Mesothelial cell of epicardium (in vitro differentiated cells): ENCODE measurements at places on chromosomes 5 and 9. TPM values are rescaled to one million over a fixed set of nuclear protein-coding genes. Genes with fewer than 3 reads are reported as not detected.

The FOXD4L3 gene
- 0.25 TPM in 2 of 3 replicates, not detected in the other for total RNA-seq

The BAAT gene
- 0.07 TPM in 2 of 3 replicates, not detected in the other for total RNA-seq

DNA sequence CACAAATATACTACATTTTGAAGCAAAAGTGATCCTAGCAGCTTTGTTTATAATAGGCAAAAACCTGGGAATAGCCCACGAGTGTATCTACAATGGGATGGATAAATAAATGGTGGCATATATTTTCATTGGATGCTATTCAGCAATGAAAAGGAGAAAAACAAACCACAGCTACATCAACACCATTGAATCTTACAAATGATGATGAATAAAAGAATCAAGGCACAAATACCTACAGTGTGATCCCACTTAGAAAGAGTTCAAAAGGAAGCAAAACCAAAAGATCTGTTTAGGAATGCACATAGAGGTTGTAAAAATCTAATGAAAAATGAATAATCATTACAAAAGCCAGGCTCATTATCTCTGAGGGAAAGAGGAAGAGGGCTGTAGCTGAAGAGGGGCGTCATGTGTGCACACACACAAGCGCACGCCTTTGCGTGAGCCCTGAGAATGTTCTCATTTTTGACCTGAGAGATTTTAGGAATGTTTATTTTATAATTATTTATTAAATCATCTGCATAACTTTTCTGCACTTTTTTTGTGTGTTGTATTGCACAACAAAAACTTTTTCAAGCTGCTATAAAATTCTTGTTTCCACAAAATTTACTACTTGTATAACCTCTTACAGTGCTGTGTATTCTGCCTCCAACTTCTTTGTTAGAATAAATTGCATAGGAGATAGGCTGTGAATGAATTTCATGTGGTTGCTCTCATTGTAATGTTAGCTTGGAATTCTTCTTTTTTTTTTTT is 5.9 kb upstream of the RHOBTB3 start:
- H3K36me3 ChIP-seq: no peaks in the 10 kb centered on the region
- no peak overlapping the region for H3K4me3 ChIP-seq
- peaks cover 89% of the 10 kb centered on the region for H3K4me1 ChIP-seq
- H3K27ac ChIP-seq: peak overlapping the region; percentile 93
- no peaks in the 10 kb centered on the region for H3K27me3 ChIP-seq

- no peak overlapping the region for H3K27ac ChIP-seq
- H3K27me3 ChIP-seq: peaks cover 3% of the 10 kb centered on the region
- H3K4me3 ChIP-seq: no peak overlapping the region
- H3K36me3 ChIP-seq: no peaks in the 10 kb centered on the region
- no peaks in the 10 kb centered on the region for H3K4me1 ChIP-seq
These were observed 40.8 kb downstream of the CSF2 start for GRCh38 chr5:132114150-132115121.

The TNFSF15 gene
- 11.7 to 12.2 TPM (median 12.2 TPM) in 3 replicates for total RNA-seq

GRCh38 chr9:117720555-117720954 is 16.4 kb downstream of the TLR4 start:
- H3K4me1 ChIP-seq: peaks cover 11% of the 10 kb centered on the region
- no peak for DNase-seq
- no peaks in the 10 kb centered on the region for H3K36me3 ChIP-seq
- H3K4me3 ChIP-seq: no peak overlapping the region

GRCh38 chr5:134000091-134000511 is 4.7 kb downstream of the VDAC1 start:
- H3K4me1 ChIP-seq: peaks cover 26% of the 10 kb centered on the region
- no peak for DNase-seq
- no peaks in the 10 kb centered on the region for H3K36me3 ChIP-seq

The FCN1 gene
- not detected in 3 replicates for total RNA-seq

The JADE2 gene
- total RNA-seq: 24.7 to 26.4 TPM (median 25.2 TPM) in 3 replicates

DNA sequence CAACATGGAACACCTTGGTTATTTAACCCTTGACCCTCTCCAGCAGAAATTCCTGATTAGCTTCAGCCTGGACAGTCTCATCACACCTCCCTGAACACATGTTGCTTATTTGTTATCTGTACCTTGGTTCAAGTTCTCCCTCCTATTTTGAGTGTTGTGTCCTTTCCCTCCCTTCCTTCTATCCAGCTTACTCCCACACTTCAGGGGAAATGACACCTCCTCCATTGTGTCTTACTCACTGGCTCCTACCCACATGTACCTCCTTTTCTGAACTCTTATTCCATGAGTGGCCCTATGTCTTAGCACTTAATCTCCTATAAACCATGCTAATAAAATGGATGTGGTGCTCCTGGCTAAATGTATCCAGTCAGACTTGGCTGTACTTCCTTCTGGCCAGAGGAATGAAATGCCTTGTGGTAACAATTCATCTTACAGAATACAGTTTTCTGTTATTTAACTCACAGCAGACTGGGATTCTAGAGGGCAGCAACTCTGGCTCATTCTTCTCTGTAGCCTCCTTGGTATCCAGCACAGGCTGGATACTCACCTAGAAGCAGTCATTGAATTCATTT is 11.2 kb downstream of the LIX1 start:
- H3K27ac ChIP-seq: peak overlapping the region; percentile 74
- H3K4me1 ChIP-seq: peaks cover 41% of the 10 kb centered on the region
- no peak overlapping the region for H3K4me3 ChIP-seq
- DNase-seq: no peak

DNA sequence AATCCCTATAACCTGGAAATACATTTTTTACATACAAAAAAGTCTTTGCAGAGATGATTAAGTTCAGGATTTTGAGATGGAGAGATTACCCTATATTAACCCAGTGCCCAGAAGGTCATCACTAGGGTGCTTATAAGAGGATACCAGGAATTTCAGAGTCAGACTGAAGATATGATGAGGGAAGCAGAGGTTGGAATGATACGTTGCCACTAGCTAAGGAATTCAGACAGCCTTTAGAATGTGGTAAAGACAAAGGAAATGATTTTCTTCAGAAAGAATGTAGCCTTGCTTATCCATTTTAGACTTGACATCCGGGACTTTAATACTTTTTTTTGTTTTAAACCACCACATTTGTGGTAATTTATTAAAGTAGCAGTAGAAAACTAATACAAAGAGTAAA is 2176.8 kb upstream of the C9orf72 start:
- H3K4me1 ChIP-seq: no peaks in the 10 kb centered on the region
- no peak overlapping the region for H3K27ac ChIP-seq
- H3K36me3 ChIP-seq: no peaks in the 10 kb centered on the region
- H3K27me3 ChIP-seq: no peaks in the 10 kb centered on the region

DNA sequence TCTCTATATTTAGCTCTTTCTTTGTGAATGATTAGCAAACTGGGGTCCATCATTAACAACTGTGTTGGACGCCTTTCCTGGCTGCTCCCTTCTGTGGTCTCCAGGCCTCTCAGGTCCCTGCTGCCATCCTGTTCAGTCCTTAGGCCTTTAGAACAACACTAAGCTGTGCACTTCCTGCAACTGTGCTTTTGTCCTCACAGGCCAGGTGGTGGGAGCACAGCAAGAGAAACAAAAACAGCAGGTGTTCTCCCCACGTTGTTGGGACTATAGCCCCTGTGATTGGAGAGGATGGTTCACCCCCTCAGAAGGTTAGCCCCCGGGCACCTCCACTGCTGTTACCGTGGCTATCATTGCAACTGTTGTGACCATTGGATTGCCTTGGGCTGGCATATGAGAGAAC is 41.7 kb upstream of the CLINT1 start:
- no peak overlapping the region for H3K27ac ChIP-seq
- no peak overlapping the region for H3K4me3 ChIP-seq
- H3K36me3 ChIP-seq: no peaks in the 10 kb centered on the region
- peaks cover 4% of the 10 kb centered on the region for H3K4me1 ChIP-seq

The N4BP3 gene
- total RNA-seq: 1.8 to 2.3 TPM (median 2.1 TPM) in 3 replicates

- no peak for DNase-seq
- no peak overlapping the region for H3K27ac ChIP-seq
- H3K4me1 ChIP-seq: no peaks in the 10 kb centered on the region
- no peaks in the 10 kb centered on the region for H3K36me3 ChIP-seq
- H3K27me3 ChIP-seq: peaks cover 21% of the 10 kb centered on the region
These were observed 19.4 kb downstream of the LAMC3 start for GRCh38 chr9:131028221-131028884.

- H3K4me3 ChIP-seq: no peak overlapping the region
- H3K36me3 ChIP-seq: no peaks in the 10 kb centered on the region
- peaks cover 14% of the 10 kb centered on the region for H3K4me1 ChIP-seq
- peaks cover 11% of the 10 kb centered on the region for H3K27me3 ChIP-seq
- no peak for DNase-seq
These were observed 118.6 kb upstream of the IL12B start for GRCh38 chr5:159448841-159449407.

The FREM1 gene
- total RNA-seq: 60.5 to 71.4 TPM (median 62.9 TPM) in 3 replicates

The SLC25A2 gene
- total RNA-seq: 1.3 to 1.6 TPM (median 1.6 TPM) in 3 replicates

- no peaks in the 10 kb centered on the region for H3K36me3 ChIP-seq
- no peak for DNase-seq
- H3K27ac ChIP-seq: no peak overlapping the region
- no peak overlapping the region for H3K4me3 ChIP-seq
- peaks cover 15% of the 10 kb centered on the region for H3K27me3 ChIP-seq
- H3K4me1 ChIP-seq: peaks cover 5% of the 10 kb centered on the region
These were observed 34.0 kb upstream of the ZNF484 start for GRCh38 chr9:92911511-92912475.

GRCh38 chr9:92547356-92547755 is 11.6 kb upstream of the ECM2 start:
- H3K27me3 ChIP-seq: no peaks in the 10 kb centered on the region
- DNase-seq: no peak
- no peak overlapping the region for H3K4me3 ChIP-seq
- no peaks in the 10 kb centered on the region for H3K4me1 ChIP-seq
- no peak overlapping the region for H3K27ac ChIP-seq

DNA sequence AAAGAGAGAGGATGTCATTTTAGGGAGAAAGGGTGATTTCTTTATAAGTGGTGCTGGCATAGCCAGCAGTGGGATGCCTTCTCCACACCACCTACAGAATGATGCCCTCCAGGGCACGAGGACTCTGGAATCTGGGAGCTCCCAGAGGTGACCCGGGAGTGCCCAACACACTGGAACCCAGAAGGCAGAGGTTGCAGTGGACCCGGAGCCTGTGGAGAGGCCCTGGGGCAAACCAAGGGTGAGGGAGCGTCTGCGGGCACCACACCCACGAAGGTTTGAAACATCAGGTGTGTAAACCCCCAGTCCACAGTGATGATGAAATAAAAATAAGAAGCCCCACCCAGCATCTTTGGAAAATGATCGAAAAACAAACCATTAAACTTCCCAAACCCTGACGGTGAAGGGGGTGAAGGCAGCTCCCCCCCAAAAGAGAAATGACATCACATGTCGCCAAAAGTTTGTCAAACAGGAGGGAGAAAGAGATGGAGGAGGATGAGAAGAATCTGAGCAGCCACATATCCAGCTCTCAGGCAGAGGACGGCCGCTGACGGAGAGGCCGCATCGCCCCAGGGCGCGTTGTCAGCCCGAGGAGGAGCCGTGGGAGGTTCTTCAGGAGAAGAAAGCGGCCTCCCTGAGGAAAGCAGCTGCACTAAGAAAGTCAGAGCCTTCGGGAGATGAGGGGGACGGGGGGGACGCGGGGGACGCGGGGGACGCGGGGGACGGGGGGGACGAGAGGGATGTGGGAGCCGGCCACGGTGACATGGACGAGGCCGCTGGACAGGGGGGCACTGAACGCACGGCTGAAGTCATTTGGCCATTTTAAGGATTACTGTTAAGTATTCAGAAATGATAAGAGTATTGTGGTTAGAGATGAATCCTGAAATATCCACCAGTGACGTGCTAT is 43.1 kb upstream of the NSMF start:
- H3K27ac ChIP-seq: peak overlapping the region; percentile 96
- DNase-seq: peak; percentile 58
- H3K4me3 ChIP-seq: peak overlapping the region; percentile 56
- H3K27me3 ChIP-seq: peaks cover 8% of the 10 kb centered on the region
- H3K4me1 ChIP-seq: peaks cover 2% of the 10 kb centered on the region

DNA sequence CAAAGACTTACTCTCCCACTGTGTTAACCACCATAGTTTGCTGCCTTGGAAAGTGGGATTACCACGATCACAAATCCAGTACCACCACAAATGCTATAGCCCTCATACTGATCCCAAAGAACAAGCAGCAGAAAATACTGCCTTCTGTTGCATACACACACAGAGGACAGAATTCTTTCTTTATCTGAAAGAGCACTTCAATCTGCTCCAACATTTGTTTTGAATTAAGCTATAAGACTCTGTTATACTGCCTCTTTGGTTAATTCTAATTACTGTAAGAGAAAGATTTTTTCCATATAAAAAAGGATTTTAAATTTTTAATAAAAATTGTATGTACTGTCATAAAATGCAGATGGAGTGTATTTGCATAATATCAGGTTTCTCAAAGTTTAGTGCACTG is 69.8 kb downstream of the YIPF5 start:
- H3K27me3 ChIP-seq: no peaks in the 10 kb centered on the region
- peaks cover 9% of the 10 kb centered on the region for H3K4me1 ChIP-seq
- no peak for DNase-seq

- H3K4me3 ChIP-seq: no peak overlapping the region
- H3K4me1 ChIP-seq: no peaks in the 10 kb centered on the region
- no peaks in the 10 kb centered on the region for H3K27me3 ChIP-seq
- no peak for DNase-seq
These were observed 440.5 kb upstream of the WWC1 start for GRCh38 chr5:167850911-167851310.

DNA sequence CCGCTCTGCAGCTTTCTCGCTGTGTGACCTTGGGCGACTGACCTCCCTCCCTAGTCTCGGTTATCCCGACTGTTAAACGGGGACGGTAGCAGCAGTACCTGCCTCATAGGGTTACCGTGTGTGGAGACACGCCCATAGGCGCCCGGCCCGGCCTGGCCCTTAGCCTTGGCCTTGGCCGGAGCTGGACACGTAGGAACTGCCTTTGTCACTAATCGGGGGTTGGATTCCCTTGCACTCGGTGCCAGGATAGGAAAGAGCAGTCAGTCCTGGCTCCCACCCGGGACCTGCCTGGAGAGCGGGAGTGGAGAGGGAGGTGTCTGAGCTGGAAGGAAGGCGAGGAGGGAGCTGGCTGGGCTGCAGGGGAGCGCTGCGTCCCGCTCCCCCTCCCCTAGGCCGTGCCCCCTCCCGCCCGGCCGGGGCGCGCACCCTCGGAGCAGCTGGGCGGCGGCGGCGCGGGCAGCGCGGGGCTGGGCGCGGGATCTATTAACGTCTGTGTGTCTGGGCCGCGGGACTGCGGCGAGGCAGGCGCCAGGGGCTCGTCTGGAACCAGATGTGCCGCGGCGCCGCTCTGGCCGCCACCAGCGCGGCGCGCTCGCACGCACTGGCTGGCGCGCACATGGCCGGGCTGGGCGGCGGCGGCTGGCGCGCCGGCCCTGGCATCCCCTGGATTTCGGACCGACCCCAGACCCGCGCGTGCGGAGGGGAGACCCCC is 31.7 kb downstream of the PRRX2 start:
- H3K36me3 ChIP-seq: no peaks in the 10 kb centered on the region
- peak; percentile 66 for DNase-seq
- peaks cover 11% of the 10 kb centered on the region for H3K4me1 ChIP-seq
- H3K27me3 ChIP-seq: peaks cover 27% of the 10 kb centered on the region
- peak overlapping the region; percentile 75 for H3K4me3 ChIP-seq
- H3K27ac ChIP-seq: peak overlapping the region; percentile 87

The KIF3A gene
- total RNA-seq: 24.7 to 28.2 TPM (median 27.4 TPM) in 3 replicates
